ENCODE measurements at places on chromosomes 3 and 15.

DNA sequence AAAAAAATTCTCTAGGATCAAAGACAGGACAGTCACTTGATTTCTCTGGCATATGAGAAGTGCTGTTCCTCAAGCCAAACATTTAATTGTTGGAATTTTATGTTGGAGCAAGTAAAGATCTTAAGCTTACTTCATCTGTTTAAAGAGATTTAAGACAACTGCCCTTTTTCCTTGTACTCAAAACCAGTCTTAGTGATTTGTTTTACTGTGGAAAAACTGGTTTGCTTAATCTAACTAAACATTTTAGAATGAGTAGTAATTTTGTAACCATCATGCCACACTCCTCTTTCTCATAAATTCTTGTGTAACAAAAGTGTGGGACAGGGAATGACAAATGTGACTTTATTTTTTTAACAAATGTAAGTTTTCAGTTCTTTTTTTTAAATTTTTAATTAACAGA lies 18.4 kb downstream of the PRKCI start:
- DNase-seq = no peak

- no peak for DNase-seq
Measured at GRCh38 chr3:99199021-99199420, 297.5 kb upstream of the DCBLD2 start.

GRCh38 chr3:105866656-105867653 lies 1.9 kb downstream of the CBLB start:
- DNase-seq = peak; percentile 46

DNA sequence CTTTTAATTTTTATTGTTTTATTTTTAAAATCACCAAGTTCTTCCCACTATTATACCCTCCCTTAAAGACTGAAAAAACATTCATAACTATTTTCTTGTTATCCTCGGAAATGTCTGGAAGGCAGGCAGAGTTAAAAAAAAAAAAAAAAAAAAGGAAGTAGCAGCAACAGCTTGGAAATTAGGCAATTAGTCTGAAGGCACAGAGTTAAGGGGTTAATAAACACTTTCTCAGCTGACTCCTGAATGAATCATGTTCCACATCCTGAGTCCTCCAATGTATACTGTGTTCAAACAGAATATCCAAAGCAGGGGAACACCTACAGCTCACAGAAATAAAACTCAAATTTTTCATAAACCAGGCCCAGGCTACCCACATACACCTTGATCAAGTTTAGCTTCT lies 5.8 kb downstream of the HEXA start:
- no peak for DNase-seq

GRCh38 chr3:170740726-170741591 lies 129.0 kb downstream of the RPL22L1 start:
- peak; percentile 50 for DNase-seq

GRCh38 chr3:2303566-2303965 lies 204.9 kb downstream of the CNTN4 start:
- DNase-seq = peak; percentile 42

DNA sequence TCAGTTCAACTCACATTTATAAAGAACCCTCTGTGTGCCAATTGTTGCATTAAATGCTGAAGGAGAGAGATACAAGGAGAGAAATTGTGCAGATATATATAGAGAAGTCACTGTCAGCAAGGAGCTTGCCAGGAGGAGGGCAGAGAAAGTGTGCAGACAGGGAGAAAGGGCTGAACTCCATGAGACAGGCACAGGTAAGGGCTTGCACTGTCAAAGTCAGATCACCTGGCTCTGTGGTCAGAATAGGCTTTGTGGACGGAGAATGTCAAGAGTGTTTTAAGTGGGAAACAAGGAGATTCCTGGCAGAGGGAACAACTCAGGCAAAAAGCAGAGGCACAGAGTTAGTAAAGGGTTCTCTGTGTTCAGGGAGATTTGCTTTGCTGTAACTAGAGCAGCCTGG lies 303.0 kb upstream of the TPRG1 start:
- DNase-seq = no peak

DNA sequence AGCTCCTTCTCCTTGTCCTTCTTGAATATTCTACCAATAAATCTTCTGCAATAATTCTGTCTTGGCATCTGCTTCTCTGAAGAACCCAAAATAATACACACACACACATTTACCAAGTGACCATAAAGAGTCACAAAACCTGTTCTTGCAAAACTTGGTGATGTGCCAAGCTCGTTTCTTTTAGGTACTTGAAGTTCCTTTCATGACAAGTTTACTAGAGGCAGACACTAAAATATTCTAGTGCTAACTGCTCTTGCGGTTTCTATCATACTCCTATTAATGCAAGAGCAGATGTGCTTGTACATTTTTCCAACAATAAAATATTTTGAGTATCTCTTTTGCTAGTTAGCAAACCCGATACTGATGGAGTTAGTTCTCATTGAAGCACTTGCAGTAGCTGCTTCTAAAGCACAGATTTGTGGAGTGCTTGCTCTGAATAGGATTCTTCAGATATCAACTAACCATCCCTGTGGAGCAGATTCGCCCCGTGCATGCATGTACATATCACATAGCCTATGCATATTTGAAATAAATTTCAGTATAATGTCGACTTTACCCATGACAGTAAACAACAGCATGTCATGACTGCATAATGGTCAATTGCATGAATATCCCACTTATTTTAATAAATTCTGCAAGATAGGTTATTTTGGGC lies 23.2 kb downstream of the HHLA2 start:
- no peak for DNase-seq

- peak; percentile 56 for DNase-seq
Measured at GRCh38 chr3:124467980-124468902, 262.0 kb upstream of the UMPS start.

DNA sequence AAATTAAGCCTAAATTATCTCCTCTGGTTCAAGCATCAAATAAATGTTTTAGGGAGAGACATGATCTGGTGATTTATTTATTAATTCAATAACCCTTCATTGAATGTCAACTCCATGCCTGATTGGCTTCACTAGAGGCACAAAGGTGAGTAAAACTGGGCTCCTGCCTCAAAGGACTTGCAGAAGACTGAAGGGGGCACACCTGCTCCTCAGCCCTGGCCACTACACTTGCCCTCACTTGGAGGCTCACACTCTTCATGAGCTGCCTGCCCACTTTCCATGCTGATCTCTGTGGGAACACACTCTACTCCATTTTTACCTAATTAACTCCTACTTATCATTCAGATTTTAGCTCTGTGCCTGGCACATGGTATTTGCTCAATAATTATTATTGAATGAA lies 84.4 kb upstream of the KCNMB2 start:
- DNase-seq = no peak

- DNase-seq = no peak
Measured at GRCh38 chr3:131397889-131398288, 16.3 kb downstream of the NUDT16 start.

GRCh38 chr3:39250116-39250747 lies 29.6 kb downstream of the CX3CR1 start:
- DNase-seq = no peak

DNA sequence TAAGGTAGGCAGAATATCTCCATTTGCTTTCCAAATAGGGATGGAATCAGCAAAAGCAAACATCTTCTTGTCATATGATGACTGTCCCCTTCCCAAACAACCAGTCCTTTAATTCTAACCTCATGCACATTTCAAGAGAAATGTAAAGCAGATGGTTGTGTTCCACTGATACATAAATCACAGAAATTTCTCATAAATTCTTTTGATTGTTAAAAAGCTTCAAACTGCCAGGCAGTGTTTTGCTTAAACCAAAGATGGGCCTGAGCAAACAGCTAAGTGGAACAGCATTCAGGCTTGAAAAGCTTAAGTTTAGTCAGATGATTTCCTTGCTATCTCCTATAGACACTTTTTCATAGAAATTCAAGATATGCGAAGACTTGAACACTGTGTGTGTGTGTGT lies 74.3 kb upstream of the SOX2 start:
- DNase-seq = no peak

- DNase-seq = no peak
Measured at GRCh38 chr3:42708611-42709151, 6.1 kb upstream of the HHATL start.

DNA sequence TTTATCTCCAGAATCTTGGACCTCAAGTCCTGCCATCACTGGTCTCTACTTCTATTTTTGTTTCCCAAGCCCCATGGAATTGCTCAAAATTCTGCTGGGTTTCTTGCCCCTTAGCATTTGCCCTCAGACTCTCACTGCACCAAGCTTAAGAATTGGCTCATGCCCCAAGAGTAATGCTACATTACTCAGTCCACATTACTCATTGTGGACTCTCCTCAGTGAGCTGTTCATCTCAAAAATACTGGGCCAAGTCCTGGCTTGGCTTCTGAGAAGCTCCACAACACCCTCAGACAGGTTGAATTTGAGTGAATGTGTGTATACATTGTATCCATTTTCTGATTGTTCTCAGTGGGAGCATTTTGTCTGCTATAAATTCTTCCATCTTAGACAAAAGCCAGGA lies 364.4 kb upstream of the ARHGEF26 start:
- DNase-seq = no peak

GRCh38 chr3:195802795-195803194 lies 8.9 kb downstream of the MUC4 start:
- DNase-seq = peak; percentile 65

Data from femur (tissue), 1 donor.